Lower lobe of right lung (tissue), 2 donors: ENCODE measurements at places on chromosomes 5 and 9. TPM values are rescaled to one million over a fixed set of nuclear protein-coding genes. Genes with fewer than 3 reads are reported as not detected.

DNA sequence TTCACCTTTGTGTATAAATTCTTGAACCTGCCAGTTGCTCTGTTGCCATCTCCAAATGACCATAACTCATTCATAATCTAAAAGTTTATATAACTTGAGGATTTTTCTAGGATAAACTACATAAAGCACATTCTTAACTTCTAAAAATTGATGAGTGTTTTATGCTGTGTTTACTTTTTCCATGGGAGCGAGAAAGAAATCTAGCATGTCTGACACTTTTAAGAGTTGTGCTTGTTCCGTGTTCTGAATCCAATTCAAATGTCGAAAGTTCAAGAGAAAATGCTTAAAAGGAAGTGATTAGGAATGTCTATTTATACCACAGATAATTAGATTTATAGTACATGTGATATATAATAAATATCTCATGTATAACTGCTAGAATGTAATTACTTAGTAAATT, 154.4 kb downstream of the DEPDC1B start:
- H3K36me3 ChIP-seq = no peaks in the 10 kb centered on the region
- H3K4me3 ChIP-seq = no peak overlapping the region
- no peaks in the 10 kb centered on the region for H3K4me1 ChIP-seq
- H3K27ac ChIP-seq = no peak overlapping the region
- DNase-seq = no peak
- H3K27me3 ChIP-seq = no peaks in the 10 kb centered on the region

GRCh38 chr5:125179612-125180011, 433.2 kb upstream of the ZNF608 start:
- no peaks in the 10 kb centered on the region for H3K27me3 ChIP-seq
- no peak overlapping the region for H3K27ac ChIP-seq
- no peaks in the 10 kb centered on the region for H3K36me3 ChIP-seq
- no peak for DNase-seq

DNA sequence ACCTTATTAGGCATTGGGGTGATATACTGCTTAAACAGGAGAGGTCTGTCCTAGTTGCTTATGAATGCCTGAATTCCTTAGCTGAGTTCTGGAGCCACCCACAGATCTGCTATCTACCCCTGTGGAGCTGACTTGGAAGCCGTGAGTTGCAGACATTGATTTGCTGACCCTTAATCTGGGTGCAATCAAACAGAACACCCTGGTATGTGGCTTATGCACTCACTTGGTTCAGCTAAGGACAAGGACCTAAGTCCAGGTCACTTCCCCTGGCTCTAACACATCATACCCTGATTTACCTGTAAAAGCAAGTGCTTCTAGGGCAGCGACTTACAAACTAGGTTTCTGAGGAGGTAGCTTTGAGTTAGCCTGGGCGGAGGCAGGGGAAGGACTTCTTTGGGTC, 41.6 kb upstream of the TLR4 start:
- no peak for DNase-seq
- no peaks in the 10 kb centered on the region for H3K27me3 ChIP-seq
- H3K4me3 ChIP-seq = no peak overlapping the region
- H3K36me3 ChIP-seq = no peaks in the 10 kb centered on the region
- no peak overlapping the region for H3K27ac ChIP-seq

DNA sequence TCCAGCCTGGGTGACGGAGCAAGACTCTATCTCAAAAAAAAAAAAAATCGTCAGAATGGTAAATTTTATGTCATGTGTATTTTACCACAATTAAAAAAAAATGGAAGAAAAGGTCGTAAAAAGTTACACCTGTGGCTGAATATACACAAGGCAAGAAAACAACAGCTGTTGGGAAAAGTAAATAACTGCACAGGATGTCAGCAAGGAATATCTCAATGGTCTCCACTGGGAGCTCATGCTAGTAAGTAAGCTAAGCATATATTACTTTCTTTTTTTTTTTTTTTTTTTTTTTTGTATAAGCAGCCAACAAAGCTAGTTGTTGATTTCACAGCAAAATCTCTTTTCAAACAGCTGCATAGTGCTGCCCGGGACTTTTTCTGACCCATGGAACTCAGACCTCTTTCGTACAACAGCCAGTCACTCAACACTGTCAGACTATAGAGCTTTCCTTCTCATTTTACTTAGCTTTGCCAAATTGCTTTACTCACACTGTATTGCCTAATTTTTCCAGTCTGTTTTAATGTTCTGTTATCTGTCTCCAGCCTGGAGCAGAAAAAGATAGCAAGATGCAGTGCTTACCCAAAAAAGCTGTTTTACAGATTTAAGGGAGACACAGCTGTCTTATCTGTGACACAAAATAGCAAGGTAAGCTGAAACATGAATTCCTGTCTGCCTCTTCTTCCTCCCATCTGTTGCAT, 175.9 kb downstream of the ENC1 start:
- H3K36me3 ChIP-seq = no peaks in the 10 kb centered on the region
- no peaks in the 10 kb centered on the region for H3K4me1 ChIP-seq
- no peak overlapping the region for H3K27ac ChIP-seq
- H3K27me3 ChIP-seq = no peaks in the 10 kb centered on the region
- no peak for DNase-seq

- no peaks in the 10 kb centered on the region for H3K27me3 ChIP-seq
- no peak for DNase-seq
- no peak overlapping the region for H3K4me3 ChIP-seq
- H3K4me1 ChIP-seq = peaks cover 85% of the 10 kb centered on the region
- no peaks in the 10 kb centered on the region for H3K36me3 ChIP-seq
Measured at GRCh38 chr9:131668439-131669268, 71.2 kb downstream of the RAPGEF1 start.

DNA sequence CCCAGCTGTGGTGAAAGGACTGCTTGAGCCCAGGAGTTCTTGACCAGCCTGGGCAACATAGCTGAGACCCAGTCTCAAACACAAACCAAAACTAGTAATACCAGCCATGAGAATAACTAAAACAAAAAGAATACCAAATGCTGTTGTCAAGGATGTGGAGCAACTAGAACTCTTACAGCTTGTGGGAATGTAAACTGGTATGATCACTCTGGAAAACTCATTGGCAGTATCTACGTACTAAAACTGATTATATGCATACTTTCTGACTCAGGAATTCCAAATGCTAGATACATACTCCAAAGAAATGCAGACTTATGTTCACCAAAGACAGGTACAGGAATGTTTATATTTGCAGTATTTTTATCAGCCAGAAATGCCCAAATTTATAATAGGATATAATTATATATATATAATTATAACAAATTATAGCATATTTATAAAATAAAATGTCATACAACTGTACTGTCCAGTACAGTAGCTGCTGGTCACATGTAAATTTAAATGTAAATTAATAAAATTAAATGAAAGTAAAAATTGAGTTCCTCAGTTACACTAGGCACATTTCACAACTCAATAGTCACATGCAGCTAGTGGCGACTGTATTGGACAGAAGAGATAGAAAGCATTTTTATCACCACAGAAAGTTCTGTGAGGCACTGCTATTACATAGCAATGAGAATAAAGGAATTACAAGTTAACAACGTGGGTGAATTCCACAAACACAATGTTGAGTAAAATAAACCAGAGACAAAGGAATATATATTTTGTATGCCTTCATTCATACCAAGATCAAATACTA, 118.5 kb downstream of the GNAQ start:
- no peak overlapping the region for H3K4me3 ChIP-seq
- peaks cover 15% of the 10 kb centered on the region for H3K4me1 ChIP-seq
- H3K36me3 ChIP-seq = no peaks in the 10 kb centered on the region
- no peak for DNase-seq

DNA sequence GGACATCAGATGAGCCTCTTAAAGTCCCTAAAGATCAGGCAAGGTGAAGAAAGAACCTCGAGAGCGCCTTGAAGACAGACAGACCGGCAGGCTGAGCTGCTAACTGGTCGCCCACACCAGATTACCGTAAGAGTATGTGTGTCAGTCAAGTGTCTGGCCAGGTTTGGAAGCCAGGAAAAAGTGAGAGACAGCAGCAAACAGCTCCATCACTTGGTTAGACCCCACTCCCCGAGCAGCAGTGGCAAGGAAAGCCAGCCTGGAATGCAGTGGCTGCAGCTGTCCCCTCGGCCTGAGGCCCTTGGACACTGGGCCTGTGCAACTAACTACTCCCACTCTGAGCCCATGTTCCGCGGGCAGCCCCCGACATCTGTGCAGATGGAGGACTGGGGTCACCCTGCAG, 214.1 kb downstream of the DIRAS2 start:
- no peaks in the 10 kb centered on the region for H3K36me3 ChIP-seq
- no peaks in the 10 kb centered on the region for H3K27me3 ChIP-seq
- no peak for DNase-seq
- H3K4me3 ChIP-seq = no peak overlapping the region

DNA sequence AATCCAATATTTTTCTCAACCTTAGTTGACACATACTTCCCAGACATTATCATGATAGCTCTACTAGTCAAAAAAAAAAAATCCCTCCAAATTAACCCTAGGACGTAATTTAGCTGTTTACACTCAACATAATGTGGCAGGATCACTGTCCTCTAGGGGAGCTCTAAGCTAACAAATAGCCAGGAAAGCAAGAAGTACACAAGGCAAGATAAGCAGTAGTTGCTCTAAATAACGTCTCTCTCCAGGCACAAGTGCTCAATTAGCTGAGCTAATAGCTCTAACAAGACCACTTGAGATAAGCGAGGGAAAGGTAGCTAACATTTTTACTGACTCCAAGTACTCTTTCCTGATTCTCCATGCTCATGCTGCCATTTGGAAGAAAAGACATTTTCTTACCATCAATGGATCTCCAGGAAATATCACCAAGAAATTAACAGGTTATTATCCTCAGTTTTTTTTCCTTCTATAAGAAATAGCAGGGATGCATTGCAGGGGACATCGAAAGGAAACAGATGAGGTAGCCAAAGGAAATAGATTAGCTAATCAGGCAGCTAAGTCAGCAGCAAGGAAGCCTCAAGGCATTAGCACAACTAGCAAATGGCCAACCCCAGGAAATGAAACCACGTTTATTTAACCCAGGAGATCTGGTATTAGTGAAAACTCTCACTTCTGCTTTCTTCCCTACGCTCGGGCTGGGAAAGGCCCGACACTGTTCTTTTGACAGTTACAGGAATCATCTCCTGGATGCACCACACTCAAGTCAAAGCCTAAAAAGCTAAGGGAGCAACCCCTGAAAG, 614.1 kb downstream of the PTPRD start:
- H3K36me3 ChIP-seq = no peaks in the 10 kb centered on the region
- no peaks in the 10 kb centered on the region for H3K4me1 ChIP-seq
- H3K27me3 ChIP-seq = no peaks in the 10 kb centered on the region
- H3K4me3 ChIP-seq = no peak overlapping the region

DNA sequence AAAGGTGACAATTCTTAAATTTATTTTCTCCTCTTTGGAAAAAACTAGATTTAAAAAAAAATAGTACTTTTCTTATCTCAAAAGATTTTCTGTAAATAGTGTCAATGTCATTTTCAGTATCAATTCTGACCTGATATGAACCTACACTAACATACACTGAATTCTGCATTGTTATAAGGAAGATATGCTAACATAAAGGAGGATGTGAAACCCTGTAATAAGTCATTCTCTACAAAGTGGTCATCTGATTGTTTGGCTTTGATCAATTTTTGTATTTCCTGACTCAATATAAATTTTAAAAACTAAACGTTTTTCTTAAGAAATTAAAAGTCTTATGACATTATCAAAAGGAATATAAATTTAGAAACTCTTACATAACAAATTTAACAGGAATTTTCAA, 233.6 kb upstream of the EDIL3 start:
- no peaks in the 10 kb centered on the region for H3K4me1 ChIP-seq
- H3K27me3 ChIP-seq = no peaks in the 10 kb centered on the region
- no peak overlapping the region for H3K4me3 ChIP-seq
- H3K36me3 ChIP-seq = no peaks in the 10 kb centered on the region
- DNase-seq = no peak

GRCh38 chr9:77707383-77708063, 59.4 kb upstream of the GNA14 start:
- peak; percentile 54 for DNase-seq
- H3K4me3 ChIP-seq = no peak overlapping the region
- no peaks in the 10 kb centered on the region for H3K36me3 ChIP-seq

Gene CMYA5
- total RNA-seq = 2.0 TPM

Gene HSPA5
- 201 TPM for total RNA-seq

Gene BAG1
- 98.5 TPM for total RNA-seq

Gene KCTD16
- total RNA-seq = 2.5 TPM

Gene LOX
- total RNA-seq = 16.2 TPM

Gene ZCCHC7
- 20.4 TPM for total RNA-seq

Gene PCDHB4
- 2.2 TPM for total RNA-seq

Gene SLC6A3
- 0.12 TPM for total RNA-seq

Gene DEPDC1B
- 0.30 TPM for total RNA-seq

Gene KLHL3
- total RNA-seq = 6.7 TPM
